ENCODE measurements at places on chromosomes 2 and 18.
A peak's percentile ranks its signal among the peaks of the same experiment; 100 is the strongest.

DNA sequence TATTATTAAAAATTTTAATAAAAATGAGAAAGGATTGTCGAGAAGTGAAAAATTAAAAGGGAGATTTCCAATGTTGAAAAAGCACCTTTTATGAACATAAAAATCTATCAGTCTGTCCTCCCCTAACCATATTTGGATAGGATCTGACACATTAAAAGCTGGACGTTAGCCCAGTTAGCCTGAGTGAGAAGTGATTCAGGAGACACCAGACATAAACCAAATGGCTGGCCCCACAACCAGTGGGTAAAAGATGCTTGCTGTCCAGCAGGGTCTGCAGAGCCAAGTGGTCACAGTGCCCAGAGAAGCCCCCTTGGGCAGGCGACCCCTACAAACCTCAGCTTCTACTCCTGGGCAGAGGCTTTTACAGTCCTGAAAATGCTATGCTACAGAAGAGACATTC, 253.8 kb upstream of the LYPD1 start:
- DNase-seq, result no peak

- DNase-seq, result no peak
These were observed 60.7 kb upstream of the HDAC4 start for GRCh38 chr2:239461291-239462190.

GRCh38 chr2:50102383-50102782, 929.5 kb downstream of the NRXN1 start:
- no peak for DNase-seq

DNA sequence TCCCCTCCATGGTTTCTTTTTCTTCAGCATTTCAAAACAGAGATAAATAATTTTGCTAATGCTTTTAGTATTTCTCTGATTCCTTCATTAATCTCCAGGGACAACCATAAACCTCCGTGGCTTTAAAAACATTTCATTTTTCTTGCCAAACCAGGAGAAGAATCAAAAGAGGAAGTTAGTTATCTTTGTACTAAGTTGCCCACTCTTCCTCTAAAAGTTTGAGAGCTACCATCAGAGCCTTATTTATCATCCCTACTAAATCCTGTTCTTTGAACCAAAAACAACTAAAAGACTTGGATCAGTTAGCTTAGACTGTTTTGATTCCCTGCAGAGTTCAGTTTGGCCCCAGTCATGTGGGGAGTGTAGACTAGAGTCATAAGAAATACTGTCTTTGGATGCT, 208.4 kb downstream of the SETBP1 start:
- DNase-seq, result no peak

DNA sequence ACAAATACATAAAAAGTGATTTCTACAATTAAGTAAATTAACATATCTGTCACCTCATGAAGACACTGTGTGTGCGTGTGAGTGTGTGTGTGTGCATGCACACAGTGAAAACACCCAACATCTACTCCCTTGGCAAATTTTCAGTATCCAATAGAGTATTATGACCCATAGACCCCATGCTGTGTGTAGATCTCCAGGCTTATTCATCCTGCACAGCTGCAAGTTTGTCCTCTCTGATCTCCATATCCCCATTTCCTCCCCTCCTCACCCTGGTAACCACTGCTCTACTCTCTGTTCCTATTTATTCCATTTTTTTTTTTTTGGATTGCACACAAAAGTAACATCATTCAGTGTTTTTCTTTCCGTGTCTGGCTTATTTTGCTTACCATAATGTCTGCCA, 391.0 kb downstream of the SOX11 start:
- no peak for DNase-seq

GRCh38 chr2:98280376-98281102, 65.7 kb upstream of the CNGA3 start:
- DNase-seq, result no peak

- no peak for DNase-seq
These were observed 1674.5 kb upstream of the NXPH2 start for GRCh38 chr2:140454717-140455116.

GRCh38 chr2:236054125-236054524, 114.1 kb downstream of the GBX2 start:
- DNase-seq, result no peak

- DNase-seq, result peak; percentile 70
These were observed 1.1 kb downstream of the ID2 start for GRCh38 chr2:8682719-8683667.

DNA sequence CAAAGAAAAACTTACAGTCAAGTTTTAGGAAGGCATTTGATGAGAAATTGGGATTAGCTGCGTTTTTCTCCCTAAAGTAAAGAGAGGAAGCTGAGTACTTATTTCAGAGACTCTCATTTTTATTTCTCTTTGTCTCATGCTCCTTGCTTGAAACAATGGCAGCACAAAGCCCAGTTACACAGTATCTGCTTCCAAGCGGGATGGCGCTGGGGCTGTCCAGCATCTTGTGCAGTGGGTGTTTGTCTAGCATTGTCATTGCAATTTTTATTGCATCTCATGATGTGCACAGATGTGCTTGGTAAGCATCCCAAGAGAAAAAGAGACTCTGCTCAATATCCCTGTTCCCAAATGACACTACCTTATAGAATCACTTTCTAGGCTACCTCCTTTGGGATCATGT, 102.8 kb upstream of the ZNF521 start:
- DNase-seq, result no peak

GRCh38 chr2:2561346-2562095, 230.4 kb upstream of the MYT1L start:
- no peak for DNase-seq

DNA sequence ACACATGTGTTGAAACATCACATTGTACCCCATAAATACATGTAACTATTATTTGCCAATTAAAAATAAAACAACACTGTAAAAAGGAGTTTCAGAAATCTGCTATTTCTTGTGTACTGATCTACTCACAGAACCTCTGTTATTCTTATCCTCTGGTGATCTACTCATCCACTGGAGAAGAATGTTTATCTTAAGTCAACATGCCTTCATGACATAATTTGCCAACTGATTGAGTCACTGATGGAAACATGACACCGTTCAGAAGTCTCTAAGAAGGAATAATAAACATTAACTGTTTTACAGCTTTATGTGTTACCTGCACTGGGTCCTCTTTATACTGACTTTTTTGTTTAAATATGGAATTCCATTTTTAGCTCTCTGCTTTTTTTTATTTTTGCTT, 555.2 kb downstream of the DCDC2C start:
- no peak for DNase-seq

GRCh38 chr2:159807183-159808031, 9.4 kb upstream of the CD302 start:
- DNase-seq, result peak; percentile 66
